Adrenal gland (tissue), 19 donors: ENCODE measurements at places on chromosomes 1 and 21. TPM values are rescaled to one million over a fixed set of nuclear protein-coding genes. Genes with fewer than 3 reads are reported as not detected.

The PRR9 gene
- not detected for total RNA-seq

The ERG gene
- 9.0 TPM for total RNA-seq

The MYCL gene
- 0.30 TPM for total RNA-seq

GRCh38 chr1:233060461-233060994 is 110.1 kb downstream of the NTPCR start:
- no peaks in the 10 kb centered on the region for H3K36me3 ChIP-seq
- no peak overlapping the region for H3K4me3 ChIP-seq

The FAM177B gene
- total RNA-seq, result 0.11 TPM

GRCh38 chr1:99062192-99062591 is 57.5 kb upstream of the PLPPR5 start:
- H3K27ac ChIP-seq, result no peak overlapping the region
- no peak overlapping the region for H3K4me3 ChIP-seq
- DNase-seq, result no peak
- H3K27me3 ChIP-seq, result no peaks in the 10 kb centered on the region
- no peaks in the 10 kb centered on the region for H3K4me1 ChIP-seq
- H3K36me3 ChIP-seq, result no peaks in the 10 kb centered on the region

DNA sequence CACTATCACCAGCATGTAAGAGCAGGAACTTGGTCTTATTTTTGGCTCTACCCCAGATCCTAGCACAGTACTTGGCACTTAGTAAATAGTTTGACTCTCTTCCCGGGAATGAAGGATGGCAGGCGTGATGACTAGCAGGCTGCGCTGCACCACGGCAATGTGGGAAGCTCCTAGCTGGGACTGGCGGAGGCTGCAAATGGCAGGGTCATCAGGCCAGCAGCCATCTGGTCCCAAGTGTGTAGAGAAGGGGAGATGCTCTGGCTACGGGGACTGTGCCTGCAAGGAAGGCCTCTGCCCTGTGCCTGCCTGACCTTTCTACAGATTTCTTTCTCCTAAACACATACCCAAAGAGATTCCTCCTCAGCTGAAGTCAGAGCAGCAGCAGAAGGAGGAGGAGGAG is 95.0 kb downstream of the KCND3 start:
- H3K27ac ChIP-seq, result no peak overlapping the region
- no peak for DNase-seq
- no peak overlapping the region for H3K4me3 ChIP-seq
- no peaks in the 10 kb centered on the region for H3K4me1 ChIP-seq
- no peaks in the 10 kb centered on the region for H3K36me3 ChIP-seq

- H3K27me3 ChIP-seq, result no peaks in the 10 kb centered on the region
- no peak overlapping the region for H3K27ac ChIP-seq
- DNase-seq, result no peak
- peaks cover 5% of the 10 kb centered on the region for H3K4me1 ChIP-seq
These were observed 18.3 kb downstream of the CACNA1E start for GRCh38 chr1:181501612-181502011.
